ENCODE measurements at places on chromosomes 13 and 19. TPM values are rescaled to one million over a fixed set of nuclear protein-coding genes. Genes with fewer than 3 reads are reported as not detected.

DNA sequence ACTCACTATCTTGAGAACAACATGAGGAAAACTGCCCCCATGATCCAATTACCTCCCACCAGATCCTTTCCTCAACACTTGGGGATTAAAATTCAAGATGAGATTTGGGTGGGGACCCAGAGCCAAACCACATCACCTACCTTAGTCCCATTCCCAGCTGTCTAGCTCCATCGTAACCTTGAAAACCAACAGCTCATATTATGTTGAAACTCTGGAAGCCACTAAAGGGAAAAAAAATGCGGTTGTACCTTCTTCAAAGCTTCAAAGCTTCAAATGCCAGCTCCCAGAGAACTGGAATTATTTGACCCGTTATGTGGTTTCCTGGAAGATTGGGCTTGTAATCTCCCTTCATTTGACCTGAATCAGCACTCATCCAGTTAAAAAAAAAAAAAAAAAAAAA, 223.1 kb upstream of the GPC6 start:
- DNase-seq: no peak

DNA sequence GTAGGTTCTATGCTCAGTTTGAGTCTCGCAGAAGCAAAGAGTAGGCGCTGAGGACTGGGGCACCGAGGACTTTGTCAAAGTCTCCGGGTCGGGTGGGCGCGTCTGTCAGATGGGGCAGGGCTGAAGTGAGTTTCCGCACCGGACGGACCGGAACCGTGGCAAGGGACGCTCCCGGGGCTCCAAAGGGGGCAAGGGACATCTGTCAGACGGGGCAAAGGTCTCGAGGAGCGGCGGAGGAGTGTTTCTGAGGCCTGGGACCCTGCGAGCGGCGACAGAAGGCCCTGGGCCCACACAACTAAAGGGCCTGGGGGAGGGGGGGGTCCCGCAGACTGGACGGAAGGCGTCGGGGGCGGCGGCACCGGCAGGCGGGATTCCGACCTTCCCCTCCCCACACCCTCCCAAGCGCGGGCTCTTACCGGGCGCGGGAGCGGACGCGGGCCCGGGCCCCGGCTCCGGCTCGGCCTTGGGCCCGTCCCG, 13.3 kb upstream of the AKAP8L start:
- no peak for DNase-seq

DNA sequence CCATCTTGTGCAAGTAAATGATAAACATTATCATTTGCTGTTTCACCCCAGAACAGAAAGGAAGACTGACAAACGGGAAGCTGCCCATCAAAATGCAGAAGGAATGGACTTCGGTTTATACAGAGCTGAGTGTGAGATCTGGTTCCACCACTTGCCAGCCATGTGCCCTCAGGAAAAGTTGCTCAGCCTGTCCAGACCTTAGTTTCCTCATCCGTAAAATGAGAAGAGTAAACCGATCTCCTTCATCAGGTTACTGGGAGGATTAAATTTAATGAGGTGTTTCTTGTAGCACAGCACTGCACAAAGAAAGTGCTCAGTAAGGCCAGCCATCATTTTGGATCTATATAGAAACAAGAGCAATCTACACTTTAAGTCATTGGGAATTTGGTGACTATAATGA, 36.7 kb upstream of the SERP2 start:
- no peak for DNase-seq

- no peak for DNase-seq
Observed at GRCh38 chr13:99897076-99897440, 74.5 kb downstream of the ZIC5 start.

GRCh38 chr13:39536274-39536673, 66.7 kb downstream of the LHFPL6 start:
- DNase-seq: no peak

The SERPINE3 gene
- not detected for total RNA-seq

DNA sequence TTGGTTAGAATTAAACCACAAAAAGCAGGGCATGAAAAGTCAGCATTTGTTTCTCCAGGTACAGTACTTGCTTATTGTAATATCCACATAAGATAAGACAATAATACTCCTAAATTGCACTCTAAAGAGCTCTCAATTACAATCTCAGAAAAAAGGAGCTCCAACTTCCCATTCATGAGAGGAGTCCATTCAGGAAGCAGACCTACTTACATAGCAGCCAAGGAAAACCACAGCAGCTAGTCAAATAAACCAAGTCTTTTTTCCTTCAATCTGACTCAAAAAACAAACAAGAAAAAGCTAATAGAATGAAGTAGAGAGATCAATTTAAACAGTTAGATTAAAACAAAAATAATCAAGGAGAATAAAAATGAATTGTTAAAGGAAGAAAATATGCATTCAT, 885.2 kb upstream of the SLITRK6 start:
- DNase-seq: no peak

The THSD1 gene
- total RNA-seq: 11.3 TPM

The GFY gene
- total RNA-seq: not detected

The SLITRK6 gene
- total RNA-seq: 16.8 TPM
